SK-N-SH (cell line): ENCODE measurements at places on chromosomes 6 and 20. TPM values are rescaled to one million over a fixed set of nuclear protein-coding genes. Genes with fewer than 3 reads are reported as not detected.

DNA sequence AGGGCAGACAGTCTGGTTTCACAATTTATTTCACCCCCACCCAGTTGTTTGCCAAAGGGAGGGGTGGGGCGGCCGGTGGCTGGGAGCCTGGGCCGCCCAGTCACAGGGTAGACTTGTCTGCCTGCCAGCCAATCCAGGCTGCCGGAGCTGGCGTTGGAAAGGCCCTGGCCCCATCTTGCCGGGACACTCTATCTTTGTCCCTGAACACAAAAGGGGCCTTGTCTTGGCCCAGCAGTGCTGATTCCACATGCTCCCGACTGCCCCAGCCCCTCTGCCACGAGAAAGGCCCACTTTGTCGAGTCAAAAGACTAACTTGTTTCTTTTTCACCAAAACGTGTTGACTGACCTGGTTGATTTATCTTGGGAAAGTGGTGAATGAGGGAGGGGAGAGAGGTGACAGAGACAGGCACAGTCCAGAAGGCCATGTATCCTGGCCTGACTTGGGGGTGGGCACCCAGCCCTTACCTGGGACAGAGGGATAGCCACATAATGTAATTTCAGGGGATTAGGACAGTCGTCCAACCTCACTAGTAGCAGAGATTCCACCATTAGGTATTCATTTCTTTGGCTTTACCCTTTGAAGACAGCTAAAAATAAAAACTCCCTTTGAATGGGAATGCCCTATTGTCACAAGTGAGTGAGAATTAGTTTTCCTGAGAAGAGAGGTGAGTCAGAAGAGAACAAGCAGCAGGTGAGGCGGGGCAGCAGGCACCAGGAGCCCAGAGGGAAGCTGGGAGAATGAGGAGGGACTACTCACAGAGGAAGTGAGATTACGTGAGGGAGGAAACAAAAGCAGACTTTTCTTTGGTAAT is 67.0 kb upstream of the SIRPA start:
- DNase-seq, result no peak

The PCSK2 gene
- polyA plus RNA-seq, result not detected in 2 replicates

GRCh38 chr20:49420811-49421295 is 61.6 kb downstream of the KCNB1 start:
- DNase-seq, result no peak

DNA sequence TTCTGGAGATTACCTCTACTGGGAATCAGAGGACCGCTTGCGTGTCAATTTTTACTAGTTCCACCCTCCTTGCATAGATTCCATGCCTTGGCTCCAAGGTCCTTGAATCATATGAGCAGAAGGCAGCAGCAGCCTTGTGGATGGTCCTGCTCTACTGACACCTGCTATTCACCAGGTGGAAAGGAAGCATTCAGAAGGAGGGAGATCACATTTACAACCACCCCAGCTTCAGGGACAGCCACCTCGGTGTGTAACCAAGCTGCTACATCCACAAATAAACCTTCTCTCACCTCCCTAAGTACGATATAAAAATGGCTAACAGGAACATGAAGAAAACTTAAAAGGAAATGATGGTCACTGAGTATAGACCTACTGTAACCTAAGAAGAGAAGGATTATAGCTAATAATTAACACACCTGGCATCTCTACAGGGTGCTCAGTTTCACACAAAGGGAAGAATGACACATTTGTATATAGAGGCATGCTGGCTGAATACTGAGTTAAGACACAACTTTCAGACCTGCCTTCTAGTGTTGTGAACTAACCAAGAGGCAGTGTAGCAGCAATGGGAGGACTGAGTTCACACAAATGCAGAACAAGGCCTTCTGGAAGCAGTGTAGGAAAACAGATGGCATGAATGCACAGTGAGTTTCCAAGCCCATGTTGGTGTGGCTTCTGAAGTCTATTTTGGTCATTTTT is 46.3 kb upstream of the SRPK1 start:
- DNase-seq, result no peak

- DNase-seq, result peak; percentile 7
These were observed 17.4 kb downstream of the RSPH4A start for GRCh38 chr6:116633685-116634084.

GRCh38 chr6:40387871-40388264 is 199.3 kb downstream of the LRFN2 start:
- DNase-seq, result peak; percentile 0

DNA sequence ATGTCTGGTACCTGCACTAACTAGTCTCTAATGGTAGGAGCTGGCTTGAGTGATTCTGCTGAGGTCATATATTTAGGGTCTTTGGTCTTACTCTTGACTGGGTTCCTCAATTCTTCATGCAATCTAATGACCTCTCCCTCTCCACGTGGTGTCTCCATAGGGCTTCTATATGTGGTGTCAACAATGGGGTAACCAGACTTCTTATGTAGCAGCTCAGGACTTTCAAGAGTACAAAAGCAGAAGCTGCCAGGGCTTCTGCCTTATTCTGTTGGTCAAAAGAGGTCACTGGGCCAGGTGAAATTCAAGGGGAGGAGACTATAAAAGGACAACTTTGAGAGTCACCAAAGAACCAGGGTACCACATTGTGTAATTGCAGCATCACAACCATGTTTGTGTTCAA is 54.3 kb downstream of the NUS1 start:
- DNase-seq, result no peak

- DNase-seq, result no peak
These were observed 59.8 kb upstream of the FNDC1 start for GRCh38 chr6:159109391-159109790.

GRCh38 chr20:63968928-63969760 is 586 bp downstream of the ZNF512B start:
- peak; percentile 86 for DNase-seq

The PRL gene
- polyA plus RNA-seq, result not detected in 2 replicates

- DNase-seq, result no peak
These were observed 2.2 kb downstream of the SNTA1 start for GRCh38 chr20:33441142-33441955.

- DNase-seq, result no peak
These were observed 76.8 kb downstream of the HIVEP2 start for GRCh38 chr6:142867988-142868812.

GRCh38 chr6:42345696-42346416 is 105.9 kb downstream of the TRERF1 start:
- no peak for DNase-seq

GRCh38 chr20:57871237-57871632 is 161.4 kb upstream of the PMEPA1 start:
- no peak for DNase-seq

The OPRL1 gene
- polyA plus RNA-seq, result 1.7 and 1.8 TPM in 2 replicates

- no peak for DNase-seq
These were observed 78.6 kb upstream of the AKAP12 start for GRCh38 chr6:151160929-151161757.

DNA sequence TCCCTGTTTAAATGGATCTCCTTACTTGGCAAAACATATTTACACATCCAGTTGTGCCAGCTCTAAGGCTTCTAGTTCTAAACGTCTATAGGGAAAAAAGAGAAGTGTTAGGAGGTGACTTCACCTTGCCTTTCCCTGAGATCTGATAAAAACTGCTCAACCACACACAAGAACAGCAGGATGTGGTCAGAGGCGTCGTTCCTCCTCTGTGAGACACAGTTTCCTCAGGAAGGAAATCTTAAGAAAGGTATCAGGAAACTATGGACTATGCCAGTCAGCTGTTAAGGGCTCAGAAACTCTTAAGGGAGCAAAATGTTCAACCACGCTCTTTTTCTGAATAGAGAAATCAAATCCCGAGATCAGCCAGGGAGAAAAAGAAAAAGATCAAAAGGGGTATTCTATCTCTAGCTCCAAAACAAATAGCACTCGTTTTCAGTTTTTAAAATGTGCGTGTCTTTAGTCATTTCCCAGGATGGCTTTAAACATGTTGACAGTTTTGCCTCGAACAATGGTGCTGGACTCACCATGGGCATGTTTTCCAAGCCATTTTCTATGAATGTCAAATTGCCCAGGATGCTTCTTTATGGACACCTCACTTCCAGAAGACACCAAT is 154.5 kb downstream of the HACE1 start:
- no peak for DNase-seq

GRCh38 chr6:19599796-19600464 is 237.2 kb upstream of the ID4 start:
- no peak for DNase-seq

The TENT5A gene
- polyA plus RNA-seq, result 4.9 and 5.0 TPM in 2 replicates

The OR12D3 gene
- not detected in 2 replicates for polyA plus RNA-seq
